SHP77 treated with DMSO at 0.1 percent for 48 hours (cell line): ENCODE measurements at places on chromosomes 6 and 20.

GRCh38 chr6:155647354-155647753, 191.7 kb upstream of the NOX3 start:
- DNase-seq: no peak

- DNase-seq: no peak
Measured at GRCh38 chr6:145155873-145156782, 579.2 kb downstream of the EPM2A start.

DNA sequence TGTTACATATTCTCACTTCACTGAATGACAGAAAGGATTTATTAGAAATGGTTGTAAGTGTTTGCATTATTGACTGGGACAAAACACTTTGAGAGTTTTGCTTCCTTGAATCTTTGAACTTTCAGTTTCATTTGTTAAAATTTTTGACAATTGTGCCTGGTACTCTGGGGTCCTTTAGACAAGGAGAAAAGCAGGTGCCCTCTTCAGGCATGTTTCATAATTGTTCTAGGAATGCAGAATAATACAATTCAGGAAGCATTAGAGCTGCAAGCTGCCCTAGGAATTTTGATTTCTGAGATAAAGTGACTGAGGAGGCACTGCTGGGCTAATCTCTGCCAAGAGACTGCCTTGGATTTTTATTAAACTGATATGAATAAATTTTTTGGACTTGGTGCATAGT, 49.7 kb downstream of the TOP1 start:
- DNase-seq: no peak

DNA sequence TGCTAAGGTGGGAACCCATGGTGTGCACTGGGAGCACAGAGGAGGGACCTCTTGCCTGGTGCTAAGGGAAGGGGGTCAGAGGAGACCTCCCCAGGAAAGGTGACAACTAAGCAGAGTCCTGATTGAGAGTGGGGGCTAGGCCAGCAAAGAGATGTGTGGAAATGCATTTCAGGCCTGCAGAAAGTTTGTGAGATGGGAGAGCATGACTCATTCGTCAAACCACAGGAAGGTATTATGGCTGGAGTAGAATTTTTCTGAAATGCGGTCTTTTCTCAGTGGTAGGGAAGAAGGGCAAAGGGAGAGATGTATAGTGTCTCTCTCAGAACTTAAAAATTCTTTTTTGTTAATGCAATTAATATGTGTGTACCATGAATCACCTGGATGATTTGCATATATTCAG, 23.6 kb upstream of the EDN1 start:
- no peak for DNase-seq

- DNase-seq: no peak
Measured at GRCh38 chr20:32348207-32348606, 9.9 kb upstream of the ASXL1 start.

DNA sequence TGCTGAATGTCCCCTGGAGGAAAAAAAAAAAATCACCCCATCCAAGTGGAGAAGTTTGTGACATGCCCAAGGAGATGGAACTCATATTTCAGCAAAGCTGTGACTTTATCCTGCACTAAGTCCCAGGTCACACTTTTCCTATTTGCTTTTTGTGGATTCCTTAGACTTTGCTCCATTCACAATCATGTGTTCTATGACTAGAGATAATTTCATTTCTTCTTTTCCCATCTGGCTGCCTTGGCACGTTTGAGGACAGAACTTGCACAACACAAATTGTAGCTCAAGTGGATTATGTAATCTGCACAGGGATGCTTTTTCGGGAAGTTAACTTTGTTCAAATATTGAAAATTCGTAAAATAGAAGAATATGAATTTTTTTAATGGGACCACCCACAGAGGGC, 100.7 kb upstream of the PTPN1 start:
- DNase-seq: no peak

DNA sequence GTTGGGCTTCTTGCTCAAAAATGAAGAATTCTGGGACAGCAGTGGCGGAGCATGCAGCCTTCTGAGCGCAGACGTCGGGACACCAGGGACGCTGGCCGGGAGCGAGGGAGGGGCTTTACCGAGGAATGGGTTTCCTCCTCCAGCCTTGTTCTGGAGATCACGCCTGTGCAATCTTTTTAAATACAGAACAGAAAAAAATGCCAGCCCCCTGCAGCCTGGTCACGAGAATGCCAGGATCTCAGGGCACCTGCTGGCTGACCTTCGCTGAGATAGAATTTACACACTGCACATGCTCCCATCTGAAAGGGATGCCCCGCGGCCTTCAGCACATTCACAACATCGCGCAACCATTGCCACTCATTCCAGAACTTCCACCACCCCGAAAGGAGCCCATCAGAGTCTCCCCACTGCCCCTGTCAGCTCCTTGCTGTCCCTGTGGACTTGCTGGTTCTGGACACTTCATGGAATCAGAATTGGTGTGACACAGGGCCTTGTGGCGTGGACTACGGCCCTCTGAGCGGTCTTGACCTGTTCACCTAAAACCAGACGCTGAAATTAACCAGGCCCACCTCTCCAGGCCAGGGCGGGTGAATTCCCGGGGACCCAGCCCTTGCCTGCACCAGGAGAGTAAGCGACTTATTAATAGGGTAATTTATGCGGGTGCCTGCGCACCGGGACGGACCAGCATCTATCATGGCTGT, 20.6 kb upstream of the BHLHE23 start:
- DNase-seq: no peak

GRCh38 chr6:10112871-10113549, 301.9 kb downstream of the TFAP2A start:
- DNase-seq: no peak

DNA sequence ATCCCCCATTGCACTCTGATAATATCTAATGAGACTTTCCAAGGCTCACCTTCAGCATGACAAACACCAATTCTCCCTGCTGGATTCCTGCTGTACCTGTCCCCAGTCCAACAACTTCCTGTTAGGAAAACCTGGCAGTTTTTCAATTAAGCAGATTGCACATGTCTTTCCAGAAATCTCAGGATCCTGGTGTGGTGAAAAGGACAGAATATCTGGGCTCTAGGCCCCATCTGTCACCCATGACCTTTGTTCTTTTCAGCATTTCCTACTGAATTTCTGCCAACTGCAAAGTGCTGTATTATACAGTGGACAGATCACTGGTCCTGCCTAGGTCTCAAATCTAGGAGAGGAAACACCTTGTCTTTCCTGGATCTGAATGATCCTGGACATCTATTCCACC, 27.7 kb upstream of the DTNBP1 start:
- DNase-seq: no peak

DNA sequence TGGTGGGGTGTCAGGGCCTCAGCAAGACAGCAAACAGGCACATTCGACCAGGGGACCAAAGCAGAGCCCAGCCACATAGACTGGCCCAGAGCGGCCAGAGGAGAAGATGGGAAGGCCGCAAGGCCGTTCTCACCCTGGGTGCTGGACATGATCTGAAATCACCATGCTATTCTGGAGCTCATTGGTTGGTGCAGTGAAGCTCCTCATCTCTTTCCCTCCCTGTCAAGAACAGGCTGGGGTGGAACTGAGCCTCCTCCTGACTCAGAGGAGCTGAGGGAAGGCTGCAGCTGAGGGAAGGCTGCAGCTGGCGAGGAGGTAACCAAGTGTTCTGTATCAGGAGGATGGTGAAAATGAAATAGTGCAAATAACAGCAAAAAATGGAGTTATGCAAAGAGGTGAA, 80.0 kb downstream of the AKAP7 start:
- no peak for DNase-seq

- DNase-seq: no peak
Measured at GRCh38 chr20:8844179-8844578, 224.7 kb upstream of the PLCB4 start.

DNA sequence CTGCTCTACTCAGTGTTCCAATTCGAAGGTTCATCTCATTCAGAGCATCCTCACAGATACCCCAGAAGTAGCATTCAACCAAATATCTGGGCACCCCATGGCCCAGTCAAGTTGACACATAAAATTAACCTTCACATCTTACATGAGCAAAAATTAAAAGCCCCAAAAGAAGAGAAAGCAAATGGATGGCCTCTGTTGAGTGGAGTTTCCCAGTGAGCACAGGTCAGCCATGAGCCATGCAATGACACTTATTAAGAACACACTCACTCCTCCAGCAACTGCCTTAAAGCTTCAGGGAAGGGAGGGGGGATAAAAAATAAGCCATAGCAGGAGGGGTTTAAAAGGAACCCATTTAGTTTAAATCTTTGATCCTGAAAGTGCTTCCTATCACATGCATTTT, 14.6 kb upstream of the THBS2 start:
- no peak for DNase-seq

DNA sequence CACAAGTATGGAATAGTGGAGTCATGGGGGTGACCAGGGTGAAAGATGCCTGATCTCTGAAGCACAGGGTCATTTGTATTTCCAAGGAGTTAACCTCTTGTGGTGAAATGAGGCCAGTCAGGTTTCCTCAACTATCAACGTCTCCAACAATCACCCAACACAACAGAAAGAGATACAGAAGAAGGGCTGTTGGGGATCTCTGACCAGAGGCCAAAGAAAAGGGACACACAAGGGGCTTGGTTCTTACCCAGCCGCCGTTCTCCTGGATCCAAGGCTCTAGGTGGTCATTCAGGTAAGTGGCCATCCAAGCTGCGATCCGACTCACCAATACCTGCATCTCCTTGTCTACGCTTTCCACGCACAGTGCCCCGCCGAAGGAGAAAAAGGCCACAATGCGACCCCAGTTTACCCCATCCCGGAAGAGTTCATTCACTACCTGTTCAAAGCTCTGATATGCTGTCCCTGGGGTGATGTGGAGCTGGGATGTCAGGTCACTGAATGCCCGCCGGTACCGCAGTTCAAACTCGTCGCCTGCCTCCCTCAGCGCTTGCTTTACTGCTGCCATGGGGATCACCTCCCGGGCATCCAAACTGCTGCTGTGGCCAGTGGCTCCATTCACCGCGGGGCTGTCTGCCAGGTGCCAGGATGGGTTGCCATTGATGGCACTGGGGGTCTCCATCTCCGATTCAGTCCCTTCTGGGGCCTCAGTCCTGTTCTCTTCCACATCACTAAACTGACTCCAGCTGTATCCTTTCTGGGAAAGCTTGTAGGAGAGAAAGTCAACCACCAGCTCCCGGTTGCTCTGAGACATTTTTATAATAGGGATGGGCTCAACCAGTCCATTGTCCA, 1.0 kb downstream of the BCL2L1 start:
- DNase-seq: no peak

DNA sequence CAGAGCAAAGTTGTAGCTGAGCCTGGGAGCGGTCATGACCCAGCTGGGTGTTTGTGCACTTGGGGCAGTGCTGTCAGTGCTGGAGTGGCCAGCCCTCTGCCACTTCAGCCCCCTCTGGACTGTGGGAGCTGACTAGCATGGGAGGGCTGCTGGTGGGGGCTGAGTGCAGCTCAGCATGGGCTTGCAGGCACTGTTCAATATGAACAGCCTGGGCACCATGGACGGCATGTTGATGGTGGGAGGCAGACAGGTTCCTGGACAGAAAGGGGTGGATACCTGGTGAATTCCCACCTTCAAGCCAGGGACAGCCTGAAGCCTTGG, 50.5 kb downstream of the GGTLC1 start:
- no peak for DNase-seq

GRCh38 chr20:53773792-53774401, 180.3 kb upstream of the ZNF217 start:
- DNase-seq: no peak

DNA sequence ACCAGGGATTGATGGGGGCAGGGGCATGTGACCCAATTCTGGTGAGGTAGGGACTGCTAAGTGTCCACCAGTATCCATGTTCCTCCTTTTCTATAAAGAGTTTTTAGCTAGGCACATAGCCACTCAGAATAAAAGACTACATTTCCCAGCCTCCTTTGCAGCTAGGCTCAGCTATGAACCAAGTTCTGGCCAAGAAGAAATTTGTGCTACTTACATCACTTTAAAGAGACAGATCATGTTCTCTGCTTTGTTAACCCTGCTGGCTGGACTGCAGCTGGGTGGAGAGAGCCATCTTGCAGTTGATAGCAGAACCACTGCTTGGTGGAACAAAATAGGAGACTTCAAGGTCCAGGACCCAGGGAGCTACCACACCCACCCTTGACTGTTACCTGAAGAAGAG, 5.3 kb upstream of the CCM2L start:
- DNase-seq: no peak

GRCh38 chr6:62390401-62390800, 104.4 kb upstream of the KHDRBS2 start:
- no peak for DNase-seq

GRCh38 chr6:138719744-138720143, 53.8 kb upstream of the CCDC28A start:
- DNase-seq: no peak

DNA sequence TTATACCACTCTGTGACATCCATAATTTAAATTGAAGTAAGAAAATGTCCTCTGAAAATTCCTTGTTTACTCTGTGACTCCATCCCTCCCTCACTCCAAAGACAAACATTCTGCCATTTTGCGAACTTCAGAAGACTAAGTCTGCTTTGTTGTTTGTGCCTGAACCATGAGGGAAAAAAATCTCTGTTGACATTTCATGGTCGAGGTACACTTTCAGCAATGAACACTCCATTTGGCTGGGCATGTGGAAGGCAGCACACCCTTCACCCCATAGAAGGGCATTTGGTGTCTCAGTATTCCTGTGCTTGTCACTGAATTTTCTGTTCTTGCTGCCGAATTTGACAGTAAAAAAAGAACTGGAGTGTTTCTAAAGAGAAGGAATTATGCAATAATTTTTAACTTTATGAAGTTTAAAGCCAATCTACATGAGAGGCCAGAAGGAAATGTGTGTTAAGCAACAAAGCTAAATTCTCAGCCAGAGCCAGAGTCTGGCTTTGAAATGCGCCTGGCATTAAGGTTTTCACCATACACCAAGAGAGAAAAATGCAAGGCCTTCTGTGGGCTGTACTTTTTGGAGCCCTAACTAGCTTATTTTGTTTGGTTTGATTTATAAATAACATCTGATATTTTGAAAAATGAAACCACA, 4.7 kb upstream of the PBOV1 start:
- no peak for DNase-seq

GRCh38 chr6:80380566-80380965, 274.1 kb downstream of the BCKDHB start:
- no peak for DNase-seq

DNA sequence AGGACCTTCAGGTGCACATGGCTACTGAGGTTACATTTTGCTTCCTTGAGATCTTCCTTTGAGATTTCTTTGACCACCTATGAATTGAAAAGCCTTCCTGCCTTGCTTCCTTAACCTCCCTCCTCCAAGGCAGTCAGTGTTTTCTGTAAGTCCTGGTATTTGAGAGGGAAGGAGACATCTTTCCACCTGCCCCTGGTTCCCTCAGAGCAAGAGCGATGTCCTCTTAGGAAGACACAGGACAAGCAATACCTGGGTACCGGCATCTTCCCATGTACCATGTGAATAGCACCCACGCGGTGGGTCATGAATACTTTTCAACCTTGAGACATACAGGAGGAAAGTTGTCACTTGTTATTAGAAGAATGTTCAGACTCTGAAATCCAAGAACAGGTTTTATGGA, 37.1 kb downstream of the GINS1 start:
- DNase-seq: no peak

- no peak for DNase-seq
Measured at GRCh38 chr20:49179368-49180277, 8.5 kb downstream of the STAU1 start.

GRCh38 chr6:44797746-44798145, 410.2 kb downstream of the CDC5L start:
- DNase-seq: no peak

- DNase-seq: no peak
Measured at GRCh38 chr6:132734694-132735236, 20.9 kb upstream of the VNN1 start.

GRCh38 chr6:43739642-43740091, 30.3 kb upstream of the VEGFA start:
- no peak for DNase-seq
